Lung (tissue), 17 donors: ENCODE measurements at places on chromosomes 3 and 15. TPM values are rescaled to one million over a fixed set of nuclear protein-coding genes. Genes with fewer than 3 reads are reported as not detected.

DNA sequence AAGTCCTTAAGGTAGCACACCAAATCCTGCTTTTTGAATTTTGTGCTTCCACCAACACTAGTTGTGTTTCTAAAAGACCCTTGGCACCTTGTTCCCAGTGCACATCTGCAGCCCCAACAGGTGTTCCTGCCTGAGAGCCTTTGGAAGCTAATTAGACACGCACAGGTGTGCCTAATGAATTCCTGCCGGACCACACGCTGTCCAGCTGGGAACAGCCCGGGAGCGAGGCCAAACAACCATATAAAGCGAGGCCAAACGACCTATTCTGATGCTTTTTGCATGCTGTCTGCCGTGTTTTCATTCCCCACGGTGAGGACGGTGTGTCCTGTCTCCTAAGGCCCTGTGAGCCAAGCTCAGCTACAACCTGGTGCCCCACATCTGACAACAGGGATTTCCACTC is 99.5 kb downstream of the ATG7 start:
- no peak for DNase-seq
- H3K27me3 ChIP-seq: no peaks in the 10 kb centered on the region
- no peaks in the 10 kb centered on the region for H3K36me3 ChIP-seq
- no peak overlapping the region for H3K27ac ChIP-seq
- H3K4me3 ChIP-seq: no peak overlapping the region

- no peak for DNase-seq
- no peak overlapping the region for H3K4me3 ChIP-seq
- no peaks in the 10 kb centered on the region for H3K4me1 ChIP-seq
- H3K27ac ChIP-seq: no peak overlapping the region
- H3K36me3 ChIP-seq: no peaks in the 10 kb centered on the region
- no peaks in the 10 kb centered on the region for H3K27me3 ChIP-seq
Measured at GRCh38 chr15:51424780-51425179, 83.3 kb downstream of the GLDN start.

Gene GTF2A2
- 33.5 TPM for total RNA-seq

GRCh38 chr3:112860898-112861297 is 14.2 kb upstream of the CD200R1L start:
- no peak overlapping the region for H3K4me3 ChIP-seq
- H3K27ac ChIP-seq: no peak overlapping the region
- H3K4me1 ChIP-seq: no peaks in the 10 kb centered on the region
- H3K27me3 ChIP-seq: no peaks in the 10 kb centered on the region
- DNase-seq: no peak

DNA sequence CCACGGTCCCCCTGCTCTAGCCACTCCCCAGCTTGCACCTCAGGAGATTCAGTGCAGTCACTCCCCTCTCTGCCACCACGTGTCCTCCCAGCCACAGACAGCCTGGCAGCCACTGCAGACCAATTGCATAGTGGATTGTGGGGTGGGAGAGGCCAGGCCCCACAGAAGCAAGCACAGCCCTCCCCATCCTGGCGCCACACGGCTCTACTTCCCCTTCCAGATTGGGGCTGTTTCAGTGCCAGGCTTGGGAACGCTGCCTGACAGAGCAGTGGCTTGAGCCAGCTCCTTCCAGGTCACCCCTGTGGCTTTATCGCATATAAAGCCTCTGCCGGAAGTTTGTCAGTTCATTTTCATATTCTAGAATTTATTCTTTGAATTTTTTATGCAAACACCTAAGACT is 90.7 kb downstream of the TMEM266 start:
- no peak overlapping the region for H3K4me3 ChIP-seq
- H3K27me3 ChIP-seq: no peaks in the 10 kb centered on the region
- no peaks in the 10 kb centered on the region for H3K4me1 ChIP-seq
- no peak overlapping the region for H3K27ac ChIP-seq

- DNase-seq: no peak
- peaks cover 4% of the 10 kb centered on the region for H3K4me1 ChIP-seq
- H3K36me3 ChIP-seq: peaks cover 31% of the 10 kb centered on the region
Measured at GRCh38 chr15:40769274-40770146, at the start of gene C15orf62. TSS of gene C15orf62 (plus strand) at chr15:40769980. CDS start at chr15:40770496, 516 bp downstream.

Gene CNTN6
- total RNA-seq: 3.1 TPM
